ENCODE measurements at places on chromosomes 11 and 22.

GRCh38 chr11:115606498-115607220, 102.4 kb upstream of the CADM1 start:
- no peak for DNase-seq

DNA sequence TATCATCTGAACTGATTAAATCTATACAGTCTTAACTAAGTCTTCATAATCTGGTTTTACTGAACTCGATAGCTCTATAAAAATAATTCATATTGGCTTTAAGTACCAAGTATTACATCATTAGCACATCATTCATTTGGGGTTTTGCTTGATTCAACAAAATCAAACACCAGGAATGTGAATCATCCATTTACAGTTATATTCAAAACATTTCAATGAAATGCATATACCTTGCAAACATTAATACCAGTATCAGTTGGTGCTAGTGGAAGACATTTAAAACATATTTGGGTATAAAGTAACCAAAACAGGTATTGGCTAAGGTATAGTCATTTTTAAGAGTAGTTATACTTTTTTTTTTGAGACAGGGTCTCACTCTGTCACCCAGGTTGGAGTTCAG, 12.2 kb upstream of the CCDC89 start:
- no peak for DNase-seq

DNA sequence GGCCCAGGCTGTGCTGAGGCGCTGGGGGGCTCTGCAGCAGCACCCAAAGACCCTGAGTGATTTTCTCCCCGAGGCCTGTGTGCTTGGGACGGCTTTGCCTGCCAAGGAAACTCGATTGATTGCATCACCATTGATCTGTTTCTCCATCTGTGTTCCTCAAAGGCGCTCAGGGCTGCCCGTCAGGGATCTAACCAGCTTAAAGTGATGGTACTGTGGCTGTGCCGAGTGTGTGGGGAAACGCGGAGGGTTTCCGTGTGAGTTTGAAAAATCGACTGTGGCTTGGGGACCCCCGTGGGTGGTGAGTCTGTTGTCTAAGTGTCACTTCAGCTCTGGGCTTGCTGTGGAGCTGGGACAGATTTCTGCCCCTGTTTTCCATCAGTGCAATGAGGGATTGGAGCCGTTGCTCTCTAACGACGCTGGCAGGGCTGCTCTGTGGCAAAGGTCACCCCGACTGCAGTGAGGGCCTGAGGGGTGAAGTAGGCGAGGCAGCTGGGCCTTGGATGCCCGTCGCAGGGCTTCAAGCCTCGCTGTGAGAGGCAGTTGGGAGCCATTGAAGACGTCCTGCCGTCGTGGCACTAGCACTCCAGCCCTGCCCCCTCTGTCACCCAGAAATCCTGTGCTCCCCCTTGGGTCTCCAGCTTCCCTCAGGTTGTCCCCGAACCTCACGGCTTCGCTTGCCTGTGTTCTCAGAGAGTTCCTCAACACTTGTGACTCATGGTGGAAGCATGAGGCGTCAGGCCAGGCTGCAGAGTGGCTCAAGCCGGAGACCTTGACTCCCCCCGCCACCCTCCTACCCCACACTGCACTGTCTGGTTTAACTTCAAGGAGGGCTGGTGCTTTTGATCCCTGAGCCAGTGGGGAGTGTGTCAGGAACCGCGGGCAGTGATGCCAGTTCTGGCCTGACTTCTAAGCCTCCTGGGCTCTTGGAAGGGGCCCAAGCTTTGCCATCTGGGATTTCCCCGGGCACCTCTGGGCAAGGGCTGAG, 21.8 kb downstream of the CACNA1I start:
- DNase-seq, result no peak

DNA sequence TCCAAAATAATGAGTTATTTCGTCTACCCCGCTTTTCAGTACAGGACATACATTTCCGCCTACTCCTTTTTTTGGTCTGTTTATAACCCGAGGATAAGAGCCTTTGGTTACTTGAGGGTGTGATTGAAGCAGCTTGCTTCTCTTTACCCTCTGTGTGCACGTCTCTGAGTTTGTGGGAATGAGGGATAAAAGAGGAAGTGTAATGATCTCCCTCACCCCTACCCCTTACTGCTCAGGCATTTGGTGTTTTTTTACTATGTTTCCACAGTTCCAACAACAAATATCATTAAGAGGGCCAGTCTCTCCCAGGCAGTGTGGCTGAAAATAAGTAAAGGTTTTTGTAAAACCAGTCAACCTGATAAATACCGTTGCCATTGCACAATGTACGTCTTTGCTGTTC, 83.2 kb upstream of the GAL start:
- DNase-seq, result no peak

- DNase-seq, result no peak
Observed at GRCh38 chr22:36249160-36249559, 3.8 kb upstream of the APOL1 start.

DNA sequence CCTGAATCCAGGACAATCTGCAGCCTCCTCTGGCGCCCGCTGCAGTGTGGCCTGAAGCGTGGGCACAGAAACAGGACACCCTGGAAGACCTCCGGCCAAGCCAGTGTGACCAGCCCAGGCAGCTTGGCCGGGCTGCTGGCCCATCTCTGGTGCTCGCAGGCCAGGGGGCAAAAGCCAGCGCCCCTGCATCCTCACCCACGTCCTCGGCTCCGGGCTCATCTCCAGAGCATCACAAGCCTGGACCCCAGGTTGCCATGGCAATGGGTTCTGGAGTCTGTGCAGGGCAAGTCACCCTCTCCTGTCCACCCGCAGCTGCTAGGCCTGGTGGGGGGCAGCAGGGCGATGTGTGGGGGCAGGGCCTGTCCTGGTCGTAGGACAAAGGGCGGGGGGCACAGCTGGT, 9.3 kb upstream of the PDGFB start:
- DNase-seq, result no peak

DNA sequence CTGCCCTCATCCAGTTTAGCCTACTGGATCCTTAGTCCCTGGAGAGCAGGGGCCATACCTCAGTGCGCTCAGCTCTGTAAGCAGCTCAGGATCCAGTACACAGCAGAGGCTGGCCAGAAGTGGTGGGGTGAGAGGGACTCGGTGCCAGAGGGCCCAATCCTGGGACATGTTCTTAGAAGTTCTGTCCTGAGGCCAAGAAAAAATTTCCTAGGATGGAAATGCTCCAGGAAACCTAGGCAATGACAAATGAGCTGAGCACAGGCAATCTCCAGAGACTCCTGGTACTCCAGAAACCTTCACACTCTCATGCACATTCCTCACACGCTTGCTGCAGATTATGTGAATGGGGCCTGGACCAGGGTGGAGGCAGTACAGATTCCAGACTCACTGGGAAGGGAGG, 89.6 kb downstream of the SERGEF start:
- no peak for DNase-seq

- DNase-seq, result no peak
Observed at GRCh38 chr11:106231591-106231990, 154.1 kb downstream of the AASDHPPT start.

GRCh38 chr22:36738416-36739020, 35.0 kb upstream of the CACNG2 start:
- DNase-seq, result no peak

DNA sequence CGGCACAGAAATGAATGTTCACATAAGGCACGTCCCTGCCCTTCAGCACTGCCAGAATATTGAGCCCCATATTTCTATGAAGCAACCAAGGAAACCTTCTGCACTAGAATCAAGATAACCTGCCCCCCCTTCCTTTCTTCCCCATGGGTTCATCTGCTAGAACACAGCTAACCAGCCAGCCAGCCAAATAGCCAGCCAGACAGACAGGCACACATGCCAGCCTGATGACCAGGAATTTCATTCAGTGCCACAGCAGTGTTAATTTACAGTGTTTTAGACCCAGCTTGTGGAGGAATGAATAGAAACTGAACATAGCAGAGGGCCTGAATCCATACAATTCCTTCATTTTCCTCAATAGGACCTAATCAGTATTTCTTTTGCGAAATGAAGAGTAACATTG, 57.0 kb downstream of the TENM4 start:
- DNase-seq, result no peak

- DNase-seq, result no peak
Observed at GRCh38 chr11:102395720-102396393, 48.8 kb downstream of the BIRC2 start.

DNA sequence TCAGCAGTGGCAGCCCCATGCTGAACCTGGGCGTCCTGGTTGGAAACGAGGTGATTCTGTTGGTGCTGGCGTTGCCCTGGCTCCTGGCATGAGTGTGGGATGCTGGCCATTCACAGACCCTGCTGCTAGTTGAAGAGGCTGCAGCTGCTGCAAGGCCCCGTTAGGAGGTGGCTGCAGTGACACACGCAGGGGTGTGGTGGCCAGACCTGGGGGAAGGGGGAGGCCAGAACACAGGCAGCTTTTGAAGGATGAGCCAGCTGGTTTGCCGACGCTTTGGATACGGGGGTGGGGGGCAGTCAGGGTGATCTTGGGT, 77.2 kb downstream of the MORC2 start:
- DNase-seq, result no peak

DNA sequence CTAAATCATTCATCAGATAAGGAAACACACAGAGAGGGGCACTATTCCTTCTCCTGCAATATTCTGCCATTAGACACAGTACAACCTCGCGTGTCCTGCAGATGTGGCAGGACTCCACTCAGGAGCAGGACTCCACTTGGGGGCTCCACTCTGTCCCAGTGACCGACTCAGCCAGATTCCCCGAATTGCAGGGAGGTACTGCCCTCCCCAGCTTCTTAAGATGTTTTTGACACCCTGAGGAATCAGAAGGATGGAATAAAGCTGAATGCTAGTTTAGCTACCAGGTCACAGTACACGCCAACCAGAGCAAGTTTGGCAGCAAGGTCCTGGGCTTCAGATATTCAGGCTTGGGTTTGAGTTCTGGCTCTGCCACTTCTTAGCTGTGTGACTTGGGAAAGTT, 99.3 kb upstream of the USP47 start:
- DNase-seq, result no peak

DNA sequence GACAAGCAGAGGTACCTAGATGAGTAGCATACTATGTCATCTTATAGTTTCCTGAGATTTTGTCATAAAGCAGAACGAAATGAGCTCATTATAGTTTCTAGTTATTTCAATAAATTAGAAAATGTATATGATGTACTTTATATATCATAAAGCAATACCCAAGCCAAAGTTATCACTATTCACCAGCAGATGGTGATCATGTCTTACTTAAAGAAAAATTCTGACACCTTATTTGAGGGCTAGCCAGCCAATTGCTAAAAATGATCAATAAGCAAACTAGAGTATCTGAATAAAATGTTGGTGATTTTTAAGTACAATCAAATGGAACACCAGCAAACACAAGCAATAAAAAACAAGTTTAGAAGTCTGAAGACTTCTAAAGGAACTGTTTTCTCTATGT, 44.1 kb downstream of the RSF1 start:
- peak; percentile 50 for DNase-seq

GRCh38 chr11:65917434-65918210, 1.2 kb downstream of the C11orf68 start:
- no peak for DNase-seq

- DNase-seq, result no peak
Observed at GRCh38 chr22:48004038-48004437, 1241.6 kb downstream of the TBC1D22A start.

DNA sequence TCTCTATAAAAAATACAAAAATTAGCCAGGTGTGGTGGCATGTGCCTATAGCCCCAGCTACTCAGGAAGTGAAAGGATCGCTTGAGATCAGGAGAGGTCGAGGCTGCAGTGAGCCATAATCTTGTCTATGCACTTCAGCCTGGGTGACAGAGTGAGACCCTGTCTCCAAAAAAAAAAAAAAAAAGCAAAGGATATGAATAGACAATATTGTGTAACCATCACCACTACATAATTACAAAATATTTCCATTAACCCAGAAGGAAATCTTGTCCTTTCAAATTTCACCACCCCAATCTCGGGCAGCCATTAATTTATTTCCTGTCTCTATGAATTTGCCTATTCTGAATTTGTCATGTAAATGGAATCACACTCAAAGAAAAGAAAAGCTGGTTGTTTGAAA, 21.2 kb downstream of the RSF1 start:
- no peak for DNase-seq

GRCh38 chr11:111617286-111617685, 15.0 kb downstream of the SIK2 start:
- no peak for DNase-seq

DNA sequence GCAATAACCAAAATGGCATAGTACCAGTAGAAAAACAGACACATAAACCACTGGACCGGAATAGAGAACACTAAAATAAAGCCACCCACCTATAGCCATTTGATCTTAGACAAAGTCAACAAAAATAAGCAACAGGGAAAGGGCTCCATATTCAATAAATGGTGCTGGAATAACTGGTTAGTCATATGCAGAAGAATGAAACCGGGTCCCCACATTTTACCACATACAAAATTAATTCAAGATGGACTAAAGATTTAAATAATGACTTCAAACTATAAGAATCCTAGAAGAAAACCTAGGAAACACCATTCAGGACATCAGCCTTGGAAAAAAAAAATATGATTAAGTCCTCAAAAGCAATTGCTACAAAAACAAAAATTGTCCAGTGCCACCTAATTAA, 30.1 kb upstream of the NOX4 start:
- DNase-seq, result no peak
